ENCODE measurements at places on chromosomes 6 and 20.

DNA sequence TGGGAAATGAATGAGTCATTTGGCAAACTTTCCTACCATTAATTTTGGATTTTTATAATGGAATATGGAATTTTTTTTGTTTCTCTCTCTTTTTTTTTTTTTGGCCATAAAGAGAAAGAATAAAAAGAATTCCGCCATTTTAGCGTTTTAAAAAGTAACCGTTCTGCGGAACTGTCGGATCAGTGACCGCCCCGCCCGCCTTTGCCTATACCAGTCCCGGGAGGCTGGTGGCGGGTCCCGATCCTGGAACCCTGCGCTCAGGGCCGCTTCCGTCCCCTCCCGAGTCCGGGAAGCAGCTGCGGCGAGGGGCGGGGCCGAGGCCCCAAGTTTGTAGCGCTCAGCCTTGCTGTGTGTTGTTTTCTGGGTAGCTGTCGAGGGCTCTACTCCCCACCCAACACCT lies 609 bp downstream of the L3MBTL1 start:
- DNase-seq: no peak

DNA sequence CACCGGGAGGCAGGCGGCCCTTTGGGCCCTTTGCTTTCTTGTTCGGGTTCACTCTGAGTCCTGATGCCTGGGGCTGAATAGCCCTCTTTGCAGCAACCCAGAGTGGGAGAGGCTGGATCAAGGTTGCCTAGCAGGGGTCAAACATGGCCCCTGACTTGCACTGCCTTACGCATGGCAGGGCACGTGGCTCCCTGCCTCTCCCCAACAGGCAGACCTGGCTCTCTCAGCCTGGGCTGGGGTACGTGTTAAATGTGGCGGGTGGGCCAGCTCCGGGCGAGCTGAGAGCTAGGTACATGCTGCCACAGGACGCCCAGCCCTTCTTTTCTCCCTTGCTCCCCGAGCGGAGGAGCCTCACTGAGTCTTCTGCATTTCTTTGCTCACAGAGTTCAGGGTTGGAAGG lies 7.3 kb downstream of the C6orf132 start:
- DNase-seq: no peak

GRCh38 chr6:96926425-96926824 lies 1.9 kb downstream of the KLHL32 start:
- DNase-seq: no peak

DNA sequence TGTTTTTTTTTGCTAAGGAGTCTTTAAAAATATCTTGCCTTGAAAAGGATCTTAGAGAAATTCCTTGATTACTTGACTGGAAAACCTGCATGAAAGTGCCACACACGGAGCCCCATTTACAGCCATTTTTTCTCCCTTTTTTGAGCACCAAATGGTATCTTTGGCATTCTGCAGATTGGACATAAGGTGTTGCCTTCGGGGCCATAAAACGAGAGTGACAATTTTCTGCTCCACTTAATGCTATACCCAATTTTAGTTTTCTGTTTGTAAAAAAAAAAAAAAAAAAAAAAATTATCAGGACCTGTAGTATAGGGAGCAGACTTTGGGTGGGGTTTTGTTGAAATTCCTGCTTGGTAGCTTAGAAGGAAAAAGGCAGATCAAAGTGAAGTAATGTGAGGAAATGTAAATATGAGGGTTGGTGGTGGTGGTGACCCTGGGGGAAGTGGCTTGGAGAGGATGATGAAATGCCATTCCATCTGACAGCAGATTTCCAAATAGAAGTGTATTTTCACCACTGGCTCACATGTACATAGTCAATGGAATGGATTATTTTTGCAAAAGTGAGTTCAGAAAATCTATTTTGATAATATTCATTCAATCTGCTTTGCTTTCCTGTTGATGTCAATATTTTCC lies 212.1 kb upstream of the SOX4 start:
- no peak for DNase-seq

- DNase-seq: no peak
These were observed 53.2 kb downstream of the RIN2 start for GRCh38 chr20:19811231-19811630.

GRCh38 chr20:25353353-25353746 lies 37.3 kb downstream of the ABHD12 start:
- no peak for DNase-seq

GRCh38 chr6:133326584-133326983 lies 85.4 kb downstream of the EYA4 start:
- no peak for DNase-seq

- DNase-seq: peak; percentile 69
These were observed 7.8 kb downstream of the SYNGAP1 start for GRCh38 chr6:33427585-33428223.

- DNase-seq: no peak
These were observed 32.0 kb downstream of the CEP43 start for GRCh38 chr6:167031082-167031709.

Data from CD4-positive, alpha-beta T cell treated with Interferon gamma for 1 hour (primary cell).